Activated CD4-positive, alpha-beta T cell treated with anti-CD3 and anti-CD28 coated beads for 1 hour (primary cell): ENCODE measurements at places on chromosomes 16 and 17.

- no peak for DNase-seq
Measured at GRCh38 chr16:53034306-53034705, 18.4 kb downstream of the CHD9NB start.

DNA sequence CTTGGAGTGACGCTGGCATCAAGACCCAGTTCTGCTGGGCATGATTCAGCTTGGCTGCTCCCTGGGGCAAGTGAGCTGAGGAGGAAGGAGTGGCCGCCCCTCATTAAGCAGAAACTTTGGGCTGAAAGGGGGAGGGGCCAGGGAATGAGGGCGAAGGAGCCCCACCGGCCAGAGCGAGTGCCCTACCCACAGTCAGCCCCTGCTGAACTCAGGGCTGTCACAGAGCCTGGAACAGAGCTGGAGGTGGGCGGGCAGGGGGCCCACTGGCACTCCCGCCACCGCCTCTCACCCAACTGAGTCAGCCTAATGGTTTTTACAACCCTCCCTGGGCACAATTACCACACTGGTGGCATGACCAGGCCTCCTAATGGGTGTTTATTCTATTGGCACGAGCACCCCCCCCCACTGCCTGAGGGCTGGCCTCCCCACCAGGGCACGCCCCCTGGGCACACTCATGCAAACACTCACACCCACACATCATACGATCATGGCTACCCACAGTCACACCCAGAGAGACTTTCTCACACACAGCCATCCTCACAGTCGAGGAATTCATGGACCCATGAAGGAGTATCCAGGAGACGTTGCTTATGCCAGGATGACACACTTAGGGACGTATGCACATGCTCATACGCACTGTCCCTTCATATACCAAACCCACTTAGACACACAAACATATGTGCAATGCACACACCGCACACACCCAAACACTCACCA, 19.2 kb downstream of the UNC119 start:
- DNase-seq, result no peak

DNA sequence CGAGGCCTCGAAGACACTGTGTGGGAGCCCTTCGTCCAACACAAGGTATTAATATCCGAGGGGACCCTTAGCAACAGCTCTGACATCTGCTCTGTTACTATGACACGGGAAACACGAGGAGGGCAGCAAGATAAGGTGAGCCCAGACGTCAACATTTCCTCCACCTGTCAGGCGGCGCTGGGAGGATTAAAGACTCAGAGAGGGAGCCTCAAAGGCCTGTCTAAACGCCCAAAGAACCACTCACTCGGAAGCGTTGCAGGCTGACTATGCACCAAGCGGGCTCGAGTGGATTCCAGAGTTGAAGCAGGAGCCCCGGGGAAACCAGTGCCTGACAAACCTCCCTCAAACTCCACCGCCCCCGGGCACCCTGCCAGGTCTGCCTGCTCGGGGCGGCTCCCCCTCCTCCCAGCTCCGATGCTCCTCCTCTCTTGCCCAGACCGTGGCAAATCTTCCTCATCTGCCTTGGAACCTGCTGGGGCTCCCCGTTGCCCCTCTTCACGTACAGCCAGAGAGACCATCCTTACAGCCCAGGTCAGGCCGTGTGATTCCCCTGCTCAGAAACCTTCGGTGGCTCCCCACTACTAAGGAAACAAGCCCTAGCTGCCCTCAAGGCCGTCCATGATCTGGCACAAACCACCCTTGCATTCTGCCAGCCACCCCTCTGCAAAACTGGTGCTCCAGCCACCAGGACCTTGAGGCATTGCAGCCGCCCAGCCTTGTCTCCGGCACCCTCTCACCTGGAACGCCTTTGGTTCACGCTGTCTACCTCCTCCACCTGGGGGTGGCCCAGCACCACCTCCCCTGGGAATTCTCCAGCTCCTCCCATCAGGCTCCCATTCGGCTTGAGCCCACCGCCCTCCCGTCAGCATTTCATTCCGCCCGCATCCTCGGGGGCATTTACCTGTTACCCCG, 16.2 kb downstream of the RPH3AL start:
- DNase-seq, result peak; percentile 29

DNA sequence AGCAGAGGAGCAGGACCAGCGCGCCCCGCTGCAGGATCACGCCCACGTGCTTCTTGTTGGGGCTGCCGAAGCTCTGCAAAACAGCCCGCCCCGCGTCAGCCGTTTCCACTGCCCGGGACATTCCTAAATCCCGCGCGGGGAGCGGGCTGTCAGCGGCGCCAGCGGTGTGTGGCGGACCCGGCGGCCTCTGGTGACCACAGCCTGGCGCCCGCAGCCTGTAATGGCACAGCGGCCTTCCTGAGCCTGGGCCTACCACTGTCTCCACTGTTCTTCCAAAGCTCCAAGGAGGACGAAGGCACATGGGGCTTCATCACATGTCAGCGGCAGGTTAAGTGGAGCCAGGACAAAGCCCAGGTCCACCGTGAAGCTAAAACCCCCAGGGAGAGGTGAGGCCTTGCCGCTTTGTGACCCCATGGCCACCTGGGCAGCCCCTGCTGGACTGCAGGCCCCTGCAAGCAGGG, 2.5 kb downstream of the SLC47A2 start:
- no peak for DNase-seq

DNA sequence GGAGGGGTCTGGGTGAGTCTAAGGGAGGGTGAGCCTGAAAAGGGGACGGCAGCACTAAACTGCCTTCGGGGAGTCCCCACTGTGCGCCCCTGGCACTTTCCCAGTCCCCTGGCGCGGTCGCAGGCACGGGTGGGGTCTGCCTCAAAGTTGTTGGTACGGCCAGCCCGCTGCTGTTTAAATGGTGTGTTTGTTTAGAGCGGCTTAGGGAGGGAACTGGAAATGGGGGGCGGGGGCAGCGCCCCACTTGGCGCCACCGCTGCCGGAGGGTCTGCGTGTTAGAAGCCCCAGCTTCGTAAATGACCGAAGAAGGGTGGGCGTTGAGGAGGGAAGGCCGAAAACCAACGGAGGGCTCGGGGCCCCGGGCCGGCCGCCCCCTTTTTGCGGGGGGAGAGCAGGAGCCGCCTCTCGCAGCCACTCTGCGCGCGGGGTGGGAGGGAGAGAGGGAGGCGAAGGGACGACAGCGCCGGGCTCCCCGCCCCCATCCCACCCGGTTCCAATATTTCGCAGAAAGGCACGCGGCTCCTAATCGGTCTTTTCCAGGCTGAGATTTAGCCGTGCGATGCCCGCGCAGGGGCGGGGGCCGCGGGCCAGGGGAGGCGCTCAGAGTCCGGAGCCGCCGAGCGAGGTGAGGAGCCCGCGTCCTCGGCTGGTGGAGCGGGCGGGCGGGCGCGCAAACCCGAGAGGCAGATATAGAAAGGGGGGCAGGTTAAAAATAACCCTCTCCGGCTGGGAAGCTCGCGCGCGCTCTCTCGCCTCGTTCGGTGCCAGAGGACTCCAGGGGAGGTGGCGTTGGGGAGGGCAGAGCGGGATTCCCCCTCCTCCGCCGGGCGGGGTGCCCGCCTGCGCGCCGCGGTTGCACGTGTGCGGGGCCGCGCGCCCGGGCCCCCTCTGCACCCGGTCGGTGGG, 54.9 kb downstream of the SREBF1 start:
- no peak for DNase-seq

GRCh38 chr17:55265311-55266021, 706 bp downstream of the HLF start:
- DNase-seq, result no peak

- no peak for DNase-seq
Measured at GRCh38 chr16:8878523-8878911, 3.6 kb upstream of the LITAFD start.

DNA sequence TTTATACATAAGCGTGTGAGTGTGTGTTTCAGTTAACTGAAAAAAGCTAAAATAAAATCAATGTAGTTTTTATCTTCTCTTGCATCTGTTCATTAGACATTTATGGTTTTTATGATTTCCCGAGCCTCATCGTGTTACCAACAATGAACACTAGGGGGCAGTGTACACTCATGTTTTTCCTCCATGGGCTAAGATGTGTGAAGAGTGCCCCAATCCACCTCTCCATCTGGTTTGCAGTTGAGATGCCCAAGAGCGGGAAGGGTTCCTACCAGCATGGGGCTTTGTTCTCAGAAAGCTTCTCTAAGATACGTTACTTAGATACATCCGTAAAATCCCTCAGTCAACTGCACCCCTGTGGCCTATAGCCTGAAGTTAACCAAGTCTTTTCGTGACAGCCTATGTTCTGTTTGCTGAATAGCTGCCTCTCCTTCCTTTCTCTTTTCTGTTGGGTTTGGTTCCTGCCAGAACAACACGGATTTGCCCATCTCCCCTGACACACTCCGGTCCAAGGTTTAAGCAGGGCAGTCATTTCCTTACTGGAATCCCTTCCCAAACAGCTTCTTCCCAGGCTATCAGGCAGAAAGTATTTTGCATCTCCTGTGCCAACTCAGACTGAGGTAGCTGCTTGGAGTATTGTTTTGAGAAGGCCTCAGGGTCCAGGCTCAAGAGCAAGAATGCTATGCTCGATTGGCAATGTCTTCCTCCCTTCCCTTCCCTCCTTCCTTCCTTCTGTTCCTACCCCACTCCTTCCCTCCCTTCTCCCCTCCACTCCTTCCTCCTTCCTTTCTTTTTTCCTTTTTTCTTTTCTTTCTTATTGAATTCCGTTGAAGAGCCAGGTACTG, 12.9 kb upstream of the ELAC2 start:
- DNase-seq, result no peak

- no peak for DNase-seq
Measured at GRCh38 chr17:78878261-78878660, 24.7 kb downstream of the CEP295NL start.

DNA sequence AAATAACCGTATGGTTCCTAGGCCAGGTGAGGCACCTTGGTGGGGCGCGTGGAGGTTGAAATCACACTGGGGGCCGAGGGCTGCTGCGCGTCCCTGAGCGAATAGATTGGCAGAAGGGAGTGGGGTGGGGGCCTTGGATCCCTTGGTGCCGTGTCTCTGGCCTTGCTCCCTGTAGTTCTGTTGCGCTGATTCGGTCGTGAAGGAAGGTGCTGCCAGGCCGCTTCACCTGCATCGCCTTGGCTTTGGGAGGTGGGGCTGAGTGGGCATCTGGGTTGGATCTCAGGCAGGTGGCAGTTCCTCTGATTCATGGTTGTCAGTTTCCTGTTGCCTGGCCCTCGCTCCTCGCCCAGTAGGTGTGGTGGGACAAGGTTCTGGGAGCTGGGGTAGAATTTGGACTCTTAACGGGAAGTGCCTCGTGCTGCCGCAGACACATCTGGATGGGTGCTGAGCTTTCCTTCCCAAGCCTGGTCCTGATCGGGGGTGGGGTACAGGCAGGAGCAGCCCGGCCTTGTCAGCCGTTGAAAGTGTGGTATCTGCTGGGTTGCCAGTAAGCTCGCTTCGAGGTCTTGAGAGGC, 30.1 kb downstream of the PGS1 start:
- DNase-seq, result no peak

DNA sequence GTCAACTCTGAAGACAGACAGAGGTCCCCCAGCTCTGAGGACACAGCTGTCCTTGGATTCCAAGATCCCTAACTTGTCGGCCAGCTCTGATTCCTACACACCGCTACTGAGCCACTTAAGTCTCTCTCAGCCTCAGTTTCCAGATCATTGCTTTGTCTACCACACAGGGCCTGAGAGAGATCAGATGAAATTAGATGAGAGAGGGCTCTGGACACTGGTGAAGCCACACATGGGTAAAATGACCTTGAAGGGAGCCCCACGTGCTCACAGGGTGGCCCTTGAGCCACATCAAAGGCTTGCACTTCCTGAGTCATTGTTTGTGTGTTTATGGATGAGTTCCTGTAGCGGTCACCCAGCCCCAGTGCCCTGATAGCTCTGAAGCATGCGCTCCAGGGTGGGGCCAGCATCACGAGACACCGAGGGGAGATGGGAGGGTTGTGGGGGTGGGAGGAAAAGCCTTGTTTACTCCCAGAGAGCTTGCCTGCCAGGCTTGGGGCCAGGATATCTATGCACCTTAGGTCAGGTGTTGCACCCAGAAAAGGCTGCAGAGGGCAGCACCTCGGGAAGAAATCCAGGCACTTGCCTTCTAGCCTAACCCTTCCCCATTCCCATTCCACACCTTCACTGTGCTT, 32.7 kb upstream of the SLC6A2 start:
- DNase-seq, result no peak

DNA sequence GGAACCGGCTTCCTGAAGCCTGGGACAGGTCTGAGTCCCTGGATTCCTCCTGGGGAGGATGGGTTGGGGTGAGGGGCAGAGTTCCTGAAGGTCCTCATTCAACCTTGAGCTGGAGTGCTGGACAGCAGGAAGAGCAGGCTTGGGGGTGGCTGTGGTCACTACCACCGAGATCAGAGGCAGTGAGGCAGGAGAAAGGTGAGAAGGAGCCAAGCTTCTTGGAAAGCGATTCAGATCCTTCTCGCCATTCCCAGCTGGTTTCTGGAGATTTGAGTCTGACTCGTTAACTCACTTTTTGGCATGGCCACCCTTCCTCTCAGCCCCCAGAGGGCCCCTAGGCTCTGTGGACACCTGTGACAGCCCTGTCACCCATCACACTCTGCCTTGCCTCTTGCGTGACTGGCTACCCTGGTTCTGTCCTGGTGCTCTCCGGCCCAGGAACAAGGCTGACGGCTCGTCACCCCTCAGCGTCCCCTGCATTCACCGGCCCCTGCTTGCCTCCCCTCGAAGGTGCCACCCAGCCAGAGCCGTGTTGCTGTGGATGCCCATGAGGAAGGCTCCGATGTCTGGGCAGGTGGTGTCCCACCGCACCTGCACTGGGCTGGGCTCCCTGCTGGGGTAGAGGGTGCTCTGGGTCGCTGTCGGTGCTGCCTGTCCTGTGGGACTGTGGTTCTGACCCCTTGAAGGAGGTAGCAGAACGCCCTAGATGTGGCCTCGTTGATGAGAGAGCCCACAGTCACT, 9.7 kb upstream of the TIMP2 start:
- no peak for DNase-seq

DNA sequence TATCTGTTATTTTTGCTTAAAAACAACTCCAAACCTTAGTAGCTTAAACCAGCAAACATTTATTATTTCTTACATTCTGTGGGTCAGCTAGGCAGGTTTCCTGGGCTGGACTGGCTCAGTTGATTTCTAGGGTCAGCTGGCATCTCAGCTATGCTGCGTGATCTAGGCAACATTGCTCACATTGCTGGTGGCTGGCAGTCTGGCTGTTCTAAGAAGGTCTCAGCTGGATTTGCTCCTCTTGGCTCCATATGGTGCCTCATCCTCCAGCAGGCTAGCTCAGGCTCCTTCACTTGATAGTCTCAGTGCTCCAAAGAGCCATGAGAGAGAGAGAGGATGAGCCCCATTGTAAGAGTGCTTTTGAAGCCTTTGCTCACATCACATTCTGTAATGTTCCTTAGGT, 470.6 kb upstream of the CDH5 start:
- DNase-seq, result no peak
